ENCODE measurements at places on chromosomes 2 and 18.

- no peak for DNase-seq
These were observed 61.9 kb downstream of the KIF5C start for GRCh38 chr2:148936857-148937450.

- DNase-seq, result no peak
These were observed 21.2 kb upstream of the CHRNA1 start for GRCh38 chr2:174785481-174785880.

GRCh38 chr2:166117491-166117890 is 10.3 kb downstream of the SCN1A start:
- no peak for DNase-seq

- no peak for DNase-seq
These were observed 5.5 kb upstream of the TTL start for GRCh38 chr2:112476434-112476833.

GRCh38 chr2:20439503-20439902 is 7.4 kb upstream of the RHOB start:
- peak; percentile 36 for DNase-seq

- DNase-seq, result no peak
These were observed 217.1 kb upstream of the EPAS1 start for GRCh38 chr2:46079985-46080560.

DNA sequence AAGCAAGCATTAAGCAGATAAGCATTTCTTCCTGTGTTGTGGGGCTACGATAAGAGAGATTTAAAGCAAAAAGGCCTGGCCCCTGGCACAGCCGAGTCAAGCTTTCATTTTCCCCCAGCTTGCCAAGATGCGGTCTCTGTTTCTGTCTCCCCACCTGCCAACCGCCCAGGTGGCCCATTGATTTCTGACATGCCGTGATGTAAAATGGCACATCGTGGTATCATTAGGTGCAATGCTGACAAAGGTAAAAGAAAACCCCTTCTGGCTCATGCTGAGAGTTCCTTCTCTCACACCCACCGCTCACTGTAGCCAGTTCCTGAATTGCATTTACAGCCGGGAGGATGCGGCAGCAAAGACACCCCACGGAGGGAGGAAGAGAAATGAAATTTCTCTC is 62.8 kb downstream of the BOD1L2 start:
- no peak for DNase-seq

GRCh38 chr2:239363946-239364637 is 36.7 kb downstream of the HDAC4 start:
- DNase-seq, result peak; percentile 57

DNA sequence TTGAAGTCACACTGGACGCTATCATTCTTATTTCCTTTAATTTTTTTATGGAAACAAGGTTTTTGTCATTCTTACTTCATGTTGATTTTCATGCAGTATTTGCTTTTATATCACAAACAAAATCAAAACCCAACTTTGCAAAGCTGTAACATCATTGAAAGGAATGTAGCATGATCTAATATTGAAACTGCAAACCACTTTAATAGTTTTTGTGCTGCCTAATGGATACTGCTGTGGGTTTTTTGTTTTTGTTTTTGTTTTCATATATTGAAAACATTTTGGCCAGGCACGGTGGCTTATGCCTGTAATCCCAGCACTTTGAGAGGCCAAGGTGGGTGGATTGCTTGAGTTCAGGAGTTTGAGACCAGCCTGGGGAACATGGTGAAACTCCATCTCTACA is 81.6 kb downstream of the MAP2 start:
- DNase-seq, result no peak

- DNase-seq, result no peak
These were observed 109.8 kb downstream of the AOX1 start for GRCh38 chr2:200695601-200696000.

DNA sequence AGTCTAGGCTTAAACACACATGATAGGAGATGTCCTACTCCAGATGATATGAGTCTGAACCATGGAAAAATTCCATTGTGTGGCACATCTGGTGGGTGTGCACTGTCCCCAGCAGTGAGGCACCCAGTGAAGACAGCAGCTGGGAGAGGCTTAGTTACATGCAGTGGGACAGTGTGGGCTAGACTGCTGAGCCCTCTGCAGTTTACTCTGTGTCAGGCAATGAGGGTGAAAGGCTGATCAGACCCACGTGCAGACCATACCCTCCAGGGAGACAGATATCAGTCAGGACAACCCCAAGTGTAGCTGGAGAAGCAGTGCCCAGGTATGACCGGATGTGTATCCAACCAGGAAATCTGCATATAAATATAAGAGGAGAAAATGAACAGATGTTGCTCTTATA is 13.4 kb downstream of the IL37 start:
- DNase-seq, result no peak

DNA sequence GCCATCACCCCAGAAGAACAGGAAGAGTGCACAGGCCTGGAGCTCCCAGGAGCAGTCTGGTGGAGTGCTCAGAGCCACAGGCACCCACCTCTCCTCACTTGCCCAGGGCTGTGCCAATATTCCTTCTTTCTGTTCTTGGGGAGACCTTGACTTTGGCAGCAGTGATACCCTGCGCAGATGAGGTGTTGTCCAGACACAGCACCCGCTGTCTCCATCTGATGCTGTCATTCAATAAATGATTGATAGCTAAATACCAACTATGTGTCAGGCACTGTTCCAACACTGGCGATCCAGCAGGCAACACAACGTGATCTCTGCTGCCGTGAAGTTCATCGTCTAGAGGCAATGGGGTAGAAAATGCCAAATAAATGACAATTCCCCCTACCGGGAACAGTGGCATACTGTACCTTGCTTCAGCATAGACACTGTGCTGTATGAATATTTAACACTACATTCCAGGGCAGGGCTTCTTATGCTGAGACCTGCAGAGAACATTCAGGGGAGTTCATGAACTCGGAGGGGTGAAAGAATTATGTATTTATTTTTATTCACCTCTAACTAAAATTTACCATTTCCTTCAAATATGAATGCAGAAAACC is 320.5 kb upstream of the NCKAP5 start:
- DNase-seq, result no peak

DNA sequence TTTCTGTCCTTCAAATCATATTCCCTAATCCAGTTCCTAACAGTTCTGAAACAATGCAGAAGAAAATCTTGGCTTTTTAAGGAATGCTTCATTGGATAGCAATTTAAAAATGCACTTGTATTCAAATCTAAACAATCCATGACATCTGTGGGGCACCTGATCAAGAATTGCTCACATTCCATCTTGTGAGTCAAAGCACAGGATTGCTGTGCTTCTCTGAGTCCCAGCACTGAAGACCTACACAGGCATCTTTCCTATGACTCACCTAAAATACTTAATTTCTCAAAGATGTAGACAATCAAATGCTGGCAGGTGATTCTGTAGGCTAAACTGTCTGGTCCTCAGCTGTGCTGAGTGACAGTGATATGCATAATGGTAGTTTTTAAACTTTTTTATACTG is 10.1 kb upstream of the ATP8B1 start:
- no peak for DNase-seq

DNA sequence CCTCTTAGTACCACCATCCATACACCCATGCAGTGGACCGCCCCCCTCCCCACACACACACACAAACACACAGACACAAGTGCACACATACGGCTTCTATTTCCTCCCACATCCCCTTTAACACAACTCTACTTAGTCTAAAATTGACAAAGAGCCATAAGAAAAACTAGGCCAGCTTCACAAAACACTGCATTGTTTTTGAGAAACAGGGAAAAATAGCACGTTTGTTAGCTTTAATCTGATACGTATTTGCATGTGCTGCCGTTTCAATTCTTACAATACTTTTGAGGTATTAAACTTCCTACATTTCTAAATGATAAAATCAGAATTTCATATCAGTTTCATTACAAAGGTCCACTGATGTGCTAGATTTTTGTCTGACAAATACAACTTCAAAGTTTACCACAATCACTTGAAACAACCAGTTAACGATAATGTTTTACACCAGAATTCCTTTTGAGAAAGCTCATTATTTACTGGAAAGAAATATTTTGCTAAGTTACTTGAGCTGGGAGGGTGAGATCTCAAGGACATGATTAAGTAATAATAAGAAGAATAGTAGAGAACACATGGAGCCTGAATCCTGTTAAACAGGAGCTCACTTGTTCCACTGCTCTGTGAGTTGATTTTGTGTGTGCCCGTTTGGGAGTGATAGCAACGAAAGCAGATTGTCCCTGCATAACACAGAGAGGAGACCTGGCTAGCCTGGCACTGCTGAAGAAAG is 74.5 kb downstream of the MOGAT1 start:
- DNase-seq, result no peak

GRCh38 chr2:207710814-207711740 is at the start of gene CCNYL1:
Gene CCNYL1, plus strand, starts transcription at chr2:207711640. Its CDS starts 257 bp downstream, at chr2:207711897.
- peak; percentile 99 for DNase-seq

DNA sequence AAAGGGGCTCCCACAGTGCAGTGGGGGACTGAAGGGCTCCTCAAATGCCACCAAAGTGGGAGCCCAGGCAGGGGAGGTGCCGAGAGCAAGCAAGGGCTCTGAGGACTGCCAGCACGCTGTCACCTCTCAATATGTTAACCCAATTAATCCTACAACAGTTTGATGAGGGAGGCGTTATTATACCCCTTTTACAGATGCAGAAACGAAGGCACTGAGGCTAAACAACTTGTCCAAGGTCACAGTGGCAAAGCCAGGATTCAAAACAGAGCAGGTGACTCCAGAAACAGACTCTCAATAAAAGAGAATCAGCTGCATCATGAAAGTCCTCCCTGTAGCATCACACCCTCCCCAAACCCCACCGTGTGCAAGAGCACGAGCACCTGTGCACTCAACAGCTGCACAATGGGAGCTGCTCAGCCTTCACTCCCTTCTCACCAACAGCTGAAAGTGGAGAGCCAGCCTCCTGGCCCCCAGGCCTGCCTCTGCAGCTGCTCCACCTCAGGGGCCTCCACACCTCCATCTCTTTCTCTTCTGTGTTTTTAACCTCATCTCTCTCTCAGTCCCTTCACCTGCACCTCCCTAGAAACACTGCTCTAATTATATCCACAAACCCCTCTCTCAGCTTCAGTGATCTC is 8.1 kb downstream of the NPC1 start:
- no peak for DNase-seq

GRCh38 chr2:240819126-240819857 is 727 bp downstream of the KIF1A start:
- no peak for DNase-seq

GRCh38 chr18:74230922-74231714 is 60.6 kb downstream of the CYB5A start:
- DNase-seq, result no peak

GRCh38 chr2:175737722-175738361 is 264.2 kb downstream of the LNPK start:
- DNase-seq, result no peak

- no peak for DNase-seq
These were observed 149.7 kb downstream of the MREG start for GRCh38 chr2:215863687-215864086.

DNA sequence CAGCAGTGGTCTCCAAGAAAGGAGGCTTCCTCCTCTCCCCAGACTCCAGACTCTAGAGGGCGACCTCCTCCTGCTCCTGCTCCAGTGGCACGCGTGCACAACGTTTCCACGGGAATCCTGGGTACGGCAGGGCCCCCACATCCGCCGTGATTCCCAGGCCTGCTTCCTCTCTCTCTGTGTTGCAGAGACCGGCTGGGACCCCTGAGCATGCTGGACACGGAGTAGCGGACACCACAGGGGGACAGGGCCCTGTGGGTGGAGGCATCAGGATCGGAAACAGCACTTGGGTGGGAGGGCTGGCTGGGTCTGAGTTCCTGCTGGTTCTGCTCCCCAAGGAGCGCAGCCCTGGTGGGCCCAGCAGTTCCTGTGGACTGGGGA is 75.9 kb upstream of the SLC35G4 start:
- no peak for DNase-seq

DNA sequence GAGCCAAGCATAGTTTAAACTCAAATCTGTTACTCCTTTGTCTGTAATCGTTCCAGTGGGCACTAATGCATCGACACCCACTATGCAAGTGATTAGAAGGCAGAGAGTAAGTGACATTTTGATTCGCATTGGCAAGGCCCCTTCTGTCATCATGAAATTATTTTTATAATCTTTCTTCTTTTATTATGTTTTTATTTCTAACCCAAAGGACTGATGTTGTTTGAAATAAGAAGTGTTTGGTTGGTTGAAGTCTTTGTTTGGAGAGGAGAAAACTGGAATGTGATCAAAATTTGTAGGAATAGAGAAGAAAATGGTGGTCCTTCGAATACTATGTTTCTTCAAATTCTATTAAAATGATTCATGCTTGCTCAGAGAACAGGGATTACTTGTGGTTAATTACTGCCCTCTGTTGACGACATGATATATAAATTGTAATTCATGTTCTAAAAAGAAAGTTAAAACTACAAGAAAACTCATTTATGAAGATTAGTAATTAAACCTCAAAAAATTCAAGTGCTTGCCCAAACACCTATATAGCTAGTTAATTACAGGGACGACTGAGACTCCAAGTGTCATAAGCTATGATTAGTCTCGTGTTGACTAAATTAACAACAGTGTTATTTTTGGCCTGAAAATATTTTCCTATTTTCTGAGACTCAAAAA is 26.4 kb upstream of the TFPI start:
- peak; percentile 3 for DNase-seq

DNA sequence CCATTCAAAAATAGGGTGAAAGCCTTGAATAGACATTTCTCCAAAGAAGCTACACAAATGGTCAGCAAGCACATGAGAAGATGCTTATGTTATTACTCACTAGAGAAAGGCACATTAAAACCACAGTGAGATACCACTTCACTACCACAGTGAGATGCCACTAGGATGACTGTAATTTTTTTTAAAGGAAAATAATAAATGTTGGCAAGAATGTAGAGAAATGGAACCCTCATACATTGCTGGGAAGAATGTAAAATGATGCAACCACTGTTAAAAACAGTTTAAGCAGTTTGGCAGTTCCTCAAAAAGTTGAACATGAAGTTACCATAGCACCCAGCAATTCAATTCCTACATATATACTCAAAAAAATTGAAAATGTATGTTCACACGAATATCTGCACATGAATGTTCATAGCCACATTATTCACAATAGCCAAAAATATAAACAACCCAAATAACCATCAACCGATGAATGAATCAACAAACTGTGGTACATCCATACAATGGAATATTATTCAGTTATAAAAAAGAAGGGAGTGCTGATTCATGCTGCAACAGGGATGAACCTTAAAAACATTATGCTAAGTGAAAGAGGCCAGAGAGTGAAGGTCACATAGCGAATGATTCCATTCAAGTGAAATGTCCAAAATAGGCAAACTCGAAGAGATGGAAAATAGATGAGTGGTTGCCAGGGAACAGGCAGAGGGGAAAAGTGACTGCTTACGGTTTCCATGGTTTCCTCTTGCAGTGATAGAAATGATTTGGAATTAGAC is 156.2 kb upstream of the NDUFV2 start:
- no peak for DNase-seq

GRCh38 chr2:68591225-68591624 is 52.2 kb upstream of the PROKR1 start:
- DNase-seq, result no peak

GRCh38 chr2:104965900-104966299 is 72.0 kb upstream of the MRPS9 start:
- DNase-seq, result no peak

GRCh38 chr18:55795101-55795669 is 207.2 kb upstream of the TCF4 start:
- DNase-seq, result no peak

Data from CD4-positive, alpha-beta T cell treated with Interleukin-21 for 1 hour (primary cell).